Activated CD4-positive, alpha-beta T cell treated with anti-CD3 and anti-CD28 coated beads, Interleukin-2, amount 50 U/mL, for 24 hours (primary cell): ENCODE measurements at places on chromosomes 16 and 17.

DNA sequence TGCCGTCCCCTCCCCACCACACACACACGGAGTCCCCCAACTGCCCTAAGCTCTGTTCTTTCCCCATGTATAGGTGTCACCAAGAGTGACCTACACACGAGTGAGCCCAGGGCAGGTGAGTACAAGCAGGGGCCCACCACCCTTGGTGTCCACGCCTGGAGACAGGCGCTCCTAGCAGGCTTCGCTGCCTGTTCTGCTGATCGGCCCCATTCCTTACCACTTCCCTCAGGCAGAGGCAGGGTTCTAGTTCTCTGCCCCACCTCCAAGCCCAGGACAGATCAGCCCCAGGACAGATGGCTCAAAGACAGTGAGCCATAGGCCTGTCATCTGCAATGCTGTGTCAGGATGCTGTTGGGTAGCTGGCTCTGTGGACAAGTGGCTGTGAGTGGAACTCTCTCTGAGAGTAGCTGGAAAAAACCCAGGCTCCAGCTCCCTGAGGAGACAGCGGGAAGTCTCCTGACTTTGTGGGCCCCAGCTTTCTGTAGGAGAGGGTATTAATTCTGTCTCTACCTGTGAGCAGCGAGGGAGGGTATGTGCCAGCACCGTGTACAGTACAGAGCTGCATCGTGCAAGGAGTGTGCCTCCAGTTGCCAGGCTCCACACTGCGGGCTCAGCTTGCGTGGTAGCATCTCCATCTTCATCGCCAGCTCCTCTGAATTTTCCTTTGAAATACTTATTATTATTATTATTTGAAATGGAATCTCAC, 897 bp downstream of the TP53I13 start:
- DNase-seq: no peak

DNA sequence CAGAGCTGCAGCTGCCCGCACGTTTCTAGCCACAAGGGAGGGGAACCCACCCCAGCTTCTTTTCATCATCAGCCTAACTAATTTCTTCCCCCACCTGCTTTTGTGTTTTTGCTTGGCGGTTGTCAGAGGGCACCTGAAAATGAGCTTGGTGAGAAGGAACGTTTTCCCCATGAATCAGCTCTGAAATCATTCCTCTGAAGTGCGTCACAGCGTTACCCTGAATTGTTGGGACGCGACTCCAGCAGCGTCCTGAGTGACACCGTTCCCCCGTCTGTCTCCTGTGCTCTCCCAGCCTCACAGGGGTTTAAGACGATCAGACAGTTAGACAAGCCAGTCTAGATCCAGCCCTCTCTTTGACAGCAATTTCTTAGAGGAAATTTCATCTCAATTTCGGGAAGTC, 722.9 kb upstream of the EEF2KMT start:
- no peak for DNase-seq

GRCh38 chr16:84476401-84476800, 28.1 kb downstream of the MEAK7 start:
- DNase-seq: no peak

DNA sequence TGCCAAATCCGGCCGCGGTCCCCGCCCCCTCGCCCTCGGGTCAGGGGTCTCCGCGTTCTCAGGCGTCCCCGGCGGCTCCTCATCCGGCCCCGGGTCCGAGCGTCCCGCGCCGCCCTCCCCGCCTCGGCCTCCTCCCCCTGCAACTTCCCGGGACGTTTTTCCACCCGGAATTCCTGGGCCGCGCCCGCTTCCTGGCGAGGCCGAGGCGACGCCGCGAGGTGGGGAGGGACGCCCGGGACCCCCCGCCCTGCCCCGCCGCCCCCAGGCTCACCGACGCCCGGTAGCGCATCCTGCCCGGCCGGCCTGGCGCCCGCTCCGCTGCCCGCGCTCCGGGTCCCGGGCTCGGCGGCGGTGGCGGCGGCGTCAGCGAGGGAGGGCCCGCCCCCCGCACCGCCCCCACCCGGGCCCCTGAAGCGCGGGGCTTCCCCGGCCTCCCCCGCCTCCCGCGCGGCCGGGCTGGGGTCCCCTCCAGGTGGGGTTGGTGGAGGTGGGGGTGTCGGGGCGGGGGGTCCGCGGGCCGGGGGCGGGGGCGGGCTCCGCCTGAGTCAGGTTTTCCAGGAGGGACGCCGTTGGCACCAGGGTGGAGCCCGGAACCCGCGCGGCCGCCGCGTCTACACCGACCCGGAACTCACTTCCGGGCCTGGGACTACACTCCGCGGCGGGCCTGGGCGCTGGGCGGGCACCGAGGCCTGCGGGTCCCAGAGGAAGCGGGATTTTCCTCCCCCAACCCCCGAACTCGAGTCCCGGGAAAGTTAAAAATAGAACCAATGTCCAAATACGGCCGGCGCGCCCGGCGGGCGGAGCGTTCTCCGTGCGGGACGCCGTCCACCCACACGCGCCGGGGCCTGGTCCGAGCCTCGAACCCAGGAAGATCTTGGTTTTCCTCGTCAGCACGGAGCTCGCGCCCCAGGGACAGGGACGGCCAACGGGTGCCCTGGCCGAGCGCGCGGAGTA, 6.8 kb downstream of the MYO1C start:
- DNase-seq: peak; percentile 35

DNA sequence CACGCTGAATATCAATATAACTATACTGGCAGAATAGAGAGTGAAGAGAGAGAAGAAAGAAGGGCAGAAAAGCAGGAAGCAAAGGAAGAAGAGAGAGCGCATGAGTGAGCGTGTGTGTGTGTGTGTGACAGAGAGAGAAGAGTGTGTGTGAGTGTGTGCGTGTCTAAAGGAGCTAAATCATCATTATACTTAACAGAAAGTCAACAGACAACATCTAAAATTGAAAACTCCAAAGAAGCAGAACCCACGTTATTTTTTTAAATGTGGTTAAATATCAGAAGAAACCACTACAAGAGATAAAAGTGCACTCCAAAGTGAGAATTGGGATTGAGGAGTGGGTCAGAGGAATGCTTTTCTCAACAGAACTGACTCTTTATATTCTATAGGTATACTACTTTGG, 77.2 kb downstream of the BRIP1 start:
- DNase-seq: no peak

DNA sequence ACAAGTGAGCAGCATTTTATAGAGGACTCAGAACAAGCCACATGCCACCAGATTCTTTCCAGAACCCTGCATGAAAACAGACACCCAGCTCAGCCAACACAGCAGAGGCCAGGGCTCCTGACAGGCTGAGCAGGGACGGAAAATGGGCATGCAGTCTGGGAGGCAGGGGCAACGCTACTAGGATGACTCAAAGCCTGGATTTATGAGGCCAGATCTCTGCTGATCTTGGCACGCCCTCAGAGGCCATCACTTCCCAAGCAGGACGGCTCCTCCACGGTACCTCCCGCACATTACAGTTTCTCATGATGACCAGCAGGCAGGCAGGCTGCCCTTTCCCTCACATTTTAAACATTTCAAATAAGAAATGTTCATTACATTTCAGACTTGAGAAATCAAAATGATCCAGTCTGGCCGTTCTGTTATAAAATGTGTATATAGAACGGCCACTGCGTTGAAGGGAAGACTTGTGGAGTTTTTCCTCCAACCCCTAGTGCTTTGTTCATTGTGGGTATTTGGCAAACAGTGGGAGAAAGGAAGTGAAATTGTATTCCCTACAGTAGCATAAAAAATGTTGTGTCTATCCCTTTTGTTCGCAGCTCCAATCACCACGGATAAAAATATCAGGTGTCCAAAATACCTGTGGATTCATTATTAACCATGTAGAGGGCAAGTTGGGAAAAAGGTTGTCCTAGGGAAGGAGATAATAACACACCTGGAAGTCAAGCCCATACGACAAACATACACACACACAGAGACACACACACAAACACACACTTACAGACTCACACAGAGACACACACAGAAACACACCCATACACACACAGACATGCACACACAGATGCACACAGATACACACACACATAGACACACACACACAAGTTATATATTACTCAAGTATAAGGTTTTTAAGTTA, 64.8 kb upstream of the ADAMTS18 start:
- DNase-seq: no peak

- no peak for DNase-seq
Measured at GRCh38 chr16:68644715-68645493, at the start of gene CDH3. Gene CDH3, plus strand, starts transcription at chr16:68645310. Its CDS starts 70 bp downstream, at chr16:68645380.

DNA sequence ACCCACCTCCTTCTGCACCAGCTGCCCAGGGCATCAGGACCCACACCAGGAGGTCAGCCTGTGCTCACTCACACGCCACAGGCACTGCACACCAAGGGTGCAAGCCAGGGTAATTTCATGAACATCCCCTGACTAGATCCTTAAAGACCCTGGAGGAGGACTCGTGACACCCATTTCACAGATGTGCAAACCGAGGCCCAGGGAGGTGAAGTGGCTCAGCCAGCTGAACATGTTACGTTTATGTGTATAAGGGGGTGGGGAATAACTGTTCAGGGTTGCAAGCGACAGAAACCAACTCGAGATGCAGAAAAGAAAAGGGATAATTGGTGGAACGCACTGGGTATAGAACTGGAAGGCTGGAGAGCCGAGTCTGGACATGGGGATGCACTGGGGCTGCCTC, 138.1 kb upstream of the FOXF1 start:
- DNase-seq: no peak

- no peak for DNase-seq
Measured at GRCh38 chr17:82831041-82831817, 8.6 kb downstream of the ZNF750 start.

GRCh38 chr17:65559461-65559803, 2.0 kb downstream of the AXIN2 start:
- no peak for DNase-seq

GRCh38 chr17:78044280-78044835, 84.2 kb downstream of the TMC6 start:
- DNase-seq: no peak

- DNase-seq: no peak
Measured at GRCh38 chr17:32489320-32490100, 2.7 kb downstream of the CDK5R1 start.

DNA sequence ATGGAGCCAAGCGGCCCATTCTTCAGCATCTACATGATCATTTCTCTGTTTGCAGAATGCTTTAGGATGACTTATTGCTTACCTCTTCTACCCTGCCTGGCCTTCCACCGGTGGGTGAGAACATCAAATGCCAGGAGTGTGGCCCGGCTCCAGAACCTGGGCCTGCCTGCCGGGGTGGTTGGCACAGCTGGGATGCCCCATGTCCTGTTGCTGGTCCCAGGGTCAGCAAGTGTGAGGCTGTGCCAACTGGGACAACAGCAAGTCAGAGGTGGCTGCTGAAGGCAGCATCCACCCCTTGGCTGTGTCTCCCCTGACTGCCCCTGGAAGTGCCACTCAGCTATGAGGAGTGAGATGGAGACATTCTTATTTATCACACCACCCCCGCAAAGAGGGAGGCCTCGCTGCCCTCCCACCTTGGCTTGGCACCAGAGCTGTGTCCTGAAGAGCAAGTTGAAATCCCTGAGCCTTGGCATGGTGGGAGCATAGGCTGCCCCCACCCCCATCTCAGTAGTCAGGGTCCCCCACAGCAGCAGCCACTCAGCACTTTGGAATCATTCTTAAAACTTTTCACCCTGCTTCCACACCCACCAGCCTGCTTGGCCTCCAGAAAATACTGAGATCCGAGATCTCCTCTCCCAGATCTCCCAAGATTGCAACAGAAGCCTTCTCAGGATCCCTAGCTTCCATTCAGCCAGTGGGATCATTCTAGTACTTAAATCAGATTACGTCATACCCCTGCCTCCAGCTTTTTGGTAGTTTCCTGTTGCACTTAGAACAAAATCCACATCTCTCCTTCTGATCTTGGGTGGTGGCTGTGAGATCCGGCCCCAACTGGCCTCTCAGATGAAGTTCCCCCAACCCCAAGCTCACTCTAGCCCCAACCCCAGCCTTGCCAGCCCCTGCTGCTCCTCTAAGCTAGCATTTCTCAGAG, 127.5 kb downstream of the SOCS1 start:
- DNase-seq: no peak

- DNase-seq: no peak
Measured at GRCh38 chr17:44837196-44837595, 7.1 kb upstream of the GJC1 start.

DNA sequence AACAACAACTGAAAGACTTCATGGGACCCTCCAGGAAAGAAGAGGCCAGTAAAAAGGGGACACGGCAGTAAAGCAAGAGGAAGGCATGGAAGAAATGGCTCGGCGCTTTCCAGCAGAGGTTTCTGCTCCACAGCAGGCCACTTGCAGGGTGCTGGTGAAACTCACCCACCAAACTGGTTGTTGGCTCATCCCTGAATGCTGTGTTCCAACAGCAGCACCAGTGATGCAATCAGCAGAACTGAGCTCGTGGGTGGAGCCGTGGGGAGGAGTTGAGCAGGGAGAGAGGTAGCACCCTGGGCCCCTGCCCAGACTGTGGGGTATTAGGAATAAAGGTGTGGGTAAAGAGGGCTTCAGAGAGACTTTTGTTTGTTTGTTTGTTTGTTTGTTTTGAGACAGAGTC, 62.8 kb upstream of the ADCY9 start:
- DNase-seq: no peak

GRCh38 chr17:44530896-44531418, 26.3 kb upstream of the FZD2 start:
- DNase-seq: no peak

- DNase-seq: no peak
Measured at GRCh38 chr16:59087641-59088040, 353.5 kb upstream of the GOT2 start.

DNA sequence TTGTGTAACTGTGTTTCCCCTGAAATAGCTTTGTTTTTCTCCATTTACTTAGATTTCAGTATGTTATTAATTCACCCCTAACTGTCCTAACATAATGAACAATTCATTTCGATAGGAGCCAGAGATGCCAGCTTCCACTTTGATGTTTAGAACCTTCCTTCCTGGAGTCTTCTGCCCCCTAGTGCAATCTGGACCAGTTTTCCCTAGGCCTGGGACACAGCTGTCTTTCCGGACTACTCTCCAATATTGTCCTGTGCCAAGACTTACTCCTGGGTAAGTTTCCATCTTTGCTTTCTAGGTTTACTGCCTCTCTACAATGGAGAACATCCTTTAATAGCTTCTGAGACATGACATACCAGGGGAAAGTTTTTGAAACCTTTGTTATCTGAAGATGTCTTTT, 12.8 kb downstream of the RECQL5 start:
- no peak for DNase-seq

- DNase-seq: no peak
Measured at GRCh38 chr17:31116167-31116566, 21.4 kb downstream of the NF1 start.

DNA sequence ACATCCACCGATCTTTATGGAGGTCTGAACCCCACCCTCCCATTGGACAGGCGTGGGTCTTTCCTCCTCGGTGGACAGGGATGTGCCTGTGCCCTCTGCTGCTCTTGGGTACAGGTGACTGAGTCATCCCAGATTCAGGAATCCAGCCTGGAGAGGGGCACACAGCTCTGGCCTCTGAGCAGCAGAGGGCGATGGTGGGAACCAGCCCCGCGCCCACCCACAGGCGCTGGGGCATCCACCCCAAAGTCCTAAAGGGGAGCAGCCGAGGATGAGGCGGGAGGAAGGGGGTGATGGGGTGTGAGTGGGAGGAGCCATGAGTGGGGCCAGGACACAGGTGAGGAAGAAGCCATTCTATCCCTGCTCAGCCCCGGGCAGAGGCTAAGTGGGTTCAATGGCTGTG, 35.0 kb downstream of the ENGASE start:
- no peak for DNase-seq

- no peak for DNase-seq
Measured at GRCh38 chr16:80554033-80554432, 13.2 kb downstream of the DYNLRB2 start.

GRCh38 chr17:37608351-37609169, 658 bp downstream of the SYNRG start:
- no peak for DNase-seq

GRCh38 chr16:13109171-13109570, 207.8 kb downstream of the SHISA9 start:
- DNase-seq: no peak

- DNase-seq: no peak
Measured at GRCh38 chr16:75559564-75560372, 3.7 kb upstream of the TMEM231 start.

- DNase-seq: no peak
Measured at GRCh38 chr16:69513180-69513966, 52.4 kb upstream of the NFAT5 start.
